ENCODE measurements at places on chromosomes 2 and 18.

DNA sequence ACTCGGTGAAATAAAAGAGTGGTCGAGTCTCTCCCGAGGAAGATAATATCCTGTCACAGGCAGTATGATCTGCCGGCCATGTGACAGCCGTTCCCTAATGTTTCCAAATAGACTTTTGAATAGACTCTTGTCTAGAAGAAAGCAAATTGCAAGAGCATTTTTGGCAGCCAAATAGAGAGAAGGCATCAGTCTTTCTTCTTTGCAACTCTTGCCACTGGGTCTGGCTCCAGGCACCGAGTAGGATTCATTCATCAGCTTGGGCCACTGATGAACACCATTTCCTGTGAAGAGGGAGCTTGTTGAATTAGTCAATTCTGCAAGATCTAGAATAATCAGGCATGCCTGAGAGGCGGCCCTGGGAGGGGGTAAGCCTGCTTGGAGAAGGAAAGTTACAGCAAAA, 165.6 kb downstream of the KLHL29 start:
- DNase-seq, result no peak

- DNase-seq, result no peak
Measured at GRCh38 chr2:225608136-225608535, 208.6 kb downstream of the NYAP2 start.

DNA sequence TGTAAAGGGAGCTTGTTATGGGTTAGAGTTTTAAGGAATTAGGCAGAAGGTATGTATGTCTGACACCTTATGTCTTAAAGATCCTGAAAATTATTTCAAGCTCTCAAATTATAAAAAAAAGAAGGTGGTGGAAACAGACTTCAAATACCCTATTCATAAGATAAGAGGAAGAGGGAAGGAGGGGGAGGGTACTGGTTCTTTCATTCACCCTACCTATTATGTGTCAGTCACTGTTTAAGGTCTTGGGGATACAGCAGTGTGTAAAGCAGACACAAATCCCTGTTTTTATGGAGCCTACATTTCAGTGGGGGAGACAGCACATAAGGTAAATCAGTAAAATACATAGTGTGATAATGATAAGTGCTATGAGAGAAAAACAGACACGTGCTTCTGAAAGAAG, 184.4 kb downstream of the FHOD3 start:
- DNase-seq, result no peak

GRCh38 chr2:96819128-96819875, 3.2 kb downstream of the CNNM3 start:
- no peak for DNase-seq

DNA sequence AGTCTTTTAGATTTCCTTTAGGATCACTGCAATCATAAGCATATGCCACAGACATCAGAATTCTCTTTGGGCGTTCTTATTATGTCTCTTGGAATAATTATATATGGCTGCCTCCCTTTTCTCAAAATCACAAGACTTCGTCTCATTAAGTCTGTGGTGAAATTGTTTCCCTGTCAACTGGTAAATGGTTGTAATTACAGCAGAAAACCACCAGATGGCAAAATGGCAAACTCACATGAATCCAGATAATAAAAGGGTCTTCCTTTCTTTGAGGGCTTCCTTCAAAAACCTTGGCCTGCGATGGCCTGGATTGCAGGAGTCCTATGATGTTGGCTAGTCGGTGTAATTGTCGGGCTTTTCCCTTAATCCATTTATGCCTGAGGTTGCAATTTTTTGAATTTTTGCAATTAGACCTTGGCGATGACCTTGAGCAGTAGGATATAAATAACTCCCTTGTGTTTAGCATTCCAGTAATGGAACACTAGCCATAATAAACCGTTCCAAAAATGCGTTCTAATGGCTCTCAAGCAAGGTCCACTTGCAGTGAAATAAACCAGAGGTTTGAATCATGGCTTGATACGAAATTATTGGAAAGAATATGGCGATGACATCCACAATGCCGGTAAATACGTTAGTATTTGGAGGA, 656.4 kb downstream of the MBD2 start:
- no peak for DNase-seq

DNA sequence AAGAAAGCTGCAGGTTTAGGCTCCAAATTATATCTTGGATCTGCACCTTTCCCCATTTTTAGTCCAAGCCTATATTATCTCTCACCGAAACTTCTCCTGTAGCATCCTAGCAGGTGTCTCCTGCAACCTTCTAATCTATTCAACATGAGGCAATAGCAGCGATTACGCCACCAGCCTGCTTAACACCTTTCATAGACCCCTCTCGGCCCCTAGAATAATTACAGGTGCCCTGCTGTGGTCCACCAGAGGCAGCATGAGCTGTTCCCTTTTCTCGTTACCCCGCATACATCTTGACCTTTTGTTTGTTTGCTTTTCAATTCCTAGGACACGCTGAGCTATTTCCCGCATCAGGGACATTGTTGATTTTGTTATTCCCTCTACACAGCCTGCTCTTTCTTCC, 361.9 kb downstream of the CYRIA start:
- no peak for DNase-seq

DNA sequence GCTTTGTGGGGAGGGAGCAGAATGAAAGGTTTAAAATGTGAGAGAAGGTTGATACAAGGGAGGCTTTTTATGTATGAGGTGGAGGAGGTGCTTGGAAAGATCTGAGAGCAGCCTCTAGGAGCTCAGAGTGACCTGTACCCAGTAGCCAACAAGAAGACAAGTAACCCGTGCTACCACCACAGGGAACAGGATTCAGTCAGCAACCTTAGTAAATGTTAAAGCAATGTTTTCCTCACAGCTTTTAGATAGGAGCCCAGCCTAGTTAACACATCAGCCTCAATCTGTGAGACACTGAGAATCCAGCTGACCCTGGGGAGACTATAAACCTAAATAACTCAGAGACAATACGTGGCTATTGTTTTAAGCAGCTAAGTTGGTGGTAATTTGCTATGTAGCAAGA, 194.9 kb upstream of the NT5C1B start:
- no peak for DNase-seq

Measured in activated CD8-positive, alpha-beta memory T cell treated with anti-CD3 and anti-CD28 coated beads for 1 hour (primary cell).